ENCODE measurements at places on chromosomes 12 and 14.

DNA sequence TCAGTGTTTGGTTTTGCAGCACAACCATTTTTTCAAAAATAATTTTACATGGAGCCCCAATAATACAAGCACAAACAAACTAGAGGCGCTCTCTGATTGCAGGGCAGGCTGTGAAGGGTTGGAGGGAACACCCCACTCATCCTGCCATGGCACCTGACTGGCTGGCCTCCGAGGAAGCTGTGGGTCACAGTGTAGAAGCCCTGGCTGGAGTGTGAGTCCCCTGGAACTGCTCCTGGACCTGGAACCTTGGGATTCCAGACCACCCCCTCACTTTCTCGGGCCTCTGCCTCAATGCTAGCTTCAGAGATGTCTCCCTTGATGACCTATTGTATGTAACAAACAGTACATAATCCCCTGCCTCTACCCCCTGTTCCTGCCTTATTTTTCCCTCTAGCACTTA lies 14.8 kb upstream of the SERPINA12 start:
- DNase-seq, result no peak

- DNase-seq, result no peak
Observed at GRCh38 chr14:103185051-103186029, 62.1 kb downstream of the TNFAIP2 start.

GRCh38 chr14:105173145-105173544 lies 4.6 kb upstream of the JAG2 start:
- DNase-seq, result no peak

DNA sequence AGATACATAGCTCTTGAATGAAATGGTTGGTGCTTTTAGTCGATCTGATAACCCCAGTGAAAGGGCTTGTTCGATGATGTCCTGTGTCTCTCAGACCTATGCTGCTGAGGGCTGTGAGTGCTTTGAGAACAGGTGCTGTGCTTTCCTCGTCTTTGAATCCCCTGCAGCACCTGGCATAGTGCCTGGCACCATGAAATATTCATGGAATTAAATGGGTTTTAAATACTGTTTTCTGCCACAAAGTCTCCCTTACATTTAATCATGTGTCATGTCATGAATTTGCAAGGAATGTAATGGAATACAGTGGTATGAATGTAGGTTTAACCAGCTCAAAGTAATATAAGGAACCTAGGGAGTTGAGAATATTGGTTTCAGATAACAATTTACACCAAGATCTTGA lies 220.5 kb upstream of the PRICKLE1 start:
- DNase-seq, result no peak

- no peak for DNase-seq
Observed at GRCh38 chr14:99829450-99829849, 36.2 kb downstream of the EML1 start.

GRCh38 chr14:102591372-102591943 lies 991 bp upstream of the RCOR1 start:
- DNase-seq, result peak; percentile 31

DNA sequence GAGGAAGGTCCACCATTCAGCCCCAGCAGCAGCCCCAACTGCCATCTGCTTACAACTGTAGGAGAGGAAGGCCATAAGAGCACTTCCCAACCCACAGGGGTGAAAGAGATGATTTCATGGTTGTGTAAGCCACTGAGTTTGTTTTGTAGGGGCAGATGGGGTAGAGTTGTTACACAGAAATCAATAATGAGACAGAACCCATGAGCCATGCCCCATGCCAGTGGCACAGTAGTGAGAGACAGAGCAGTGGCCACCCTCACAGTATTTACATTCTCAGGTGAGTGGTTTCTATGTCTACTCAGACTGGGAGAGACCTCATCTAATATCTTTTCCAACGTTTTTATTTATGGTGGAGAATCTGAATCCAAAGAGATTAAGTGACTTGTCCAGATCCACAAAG lies 68.6 kb downstream of the NUAK1 start:
- DNase-seq, result no peak

DNA sequence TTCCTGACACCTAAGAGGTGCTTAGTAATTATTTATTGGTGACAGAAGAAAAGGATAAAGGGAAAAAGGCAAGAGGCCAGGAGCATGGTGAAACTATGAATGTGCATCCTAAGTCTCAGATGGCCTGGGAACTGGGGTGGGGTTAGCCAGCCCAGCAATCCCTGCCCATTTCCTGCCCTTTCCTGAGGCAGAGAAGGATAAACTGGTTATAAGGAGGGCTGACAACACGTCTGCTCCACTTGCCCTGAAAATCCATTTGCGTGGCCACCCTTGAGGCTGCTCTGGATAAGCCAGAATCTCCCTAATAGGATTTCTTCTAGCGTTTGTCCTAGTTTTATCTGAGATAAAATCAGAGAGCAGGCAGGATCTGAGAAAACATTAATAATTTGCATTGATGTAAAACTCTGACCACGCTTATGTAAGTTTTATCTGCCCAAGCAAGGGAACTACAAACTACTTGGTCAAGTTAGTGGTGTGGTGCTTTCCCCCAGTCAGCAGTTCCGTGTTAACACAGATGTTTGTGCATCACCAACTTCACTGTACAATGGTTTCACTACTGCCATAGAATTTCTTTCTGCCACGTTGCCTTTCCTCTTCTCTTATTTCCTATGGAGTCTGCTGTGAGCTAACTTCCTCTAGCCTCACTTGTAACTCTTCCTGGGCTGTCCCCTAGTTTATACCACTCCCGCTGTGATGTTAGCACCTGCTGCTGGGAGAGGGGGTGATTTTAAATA lies 392.7 kb downstream of the RPS29 start:
- DNase-seq, result no peak

DNA sequence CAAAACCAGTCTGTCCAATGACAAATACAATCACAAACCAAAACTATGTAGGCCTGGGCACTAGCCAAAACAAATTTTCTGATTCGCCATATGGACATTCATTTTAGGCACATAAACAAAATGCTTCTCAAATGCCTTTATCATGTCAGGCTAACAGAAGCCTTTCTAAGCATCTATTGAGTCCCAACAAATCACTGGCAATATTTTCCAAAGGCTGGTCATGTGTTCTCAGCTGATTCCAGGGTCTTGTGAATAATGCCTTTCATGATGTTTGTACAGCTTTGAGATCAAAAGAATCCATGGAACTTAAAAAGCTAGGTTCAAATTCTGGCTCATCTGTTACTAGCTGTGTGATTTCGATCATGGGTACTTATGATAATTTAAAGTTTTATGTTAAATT lies 16.1 kb downstream of the FSCB start:
- no peak for DNase-seq

- no peak for DNase-seq
Observed at GRCh38 chr14:105866841-105867321, 340.5 kb downstream of the TMEM121 start.

GRCh38 chr12:69321351-69321750 lies 26.8 kb upstream of the LYZ start:
- no peak for DNase-seq

GRCh38 chr12:106914796-106915634 lies 40.7 kb upstream of the TMEM263 start:
- DNase-seq, result no peak

DNA sequence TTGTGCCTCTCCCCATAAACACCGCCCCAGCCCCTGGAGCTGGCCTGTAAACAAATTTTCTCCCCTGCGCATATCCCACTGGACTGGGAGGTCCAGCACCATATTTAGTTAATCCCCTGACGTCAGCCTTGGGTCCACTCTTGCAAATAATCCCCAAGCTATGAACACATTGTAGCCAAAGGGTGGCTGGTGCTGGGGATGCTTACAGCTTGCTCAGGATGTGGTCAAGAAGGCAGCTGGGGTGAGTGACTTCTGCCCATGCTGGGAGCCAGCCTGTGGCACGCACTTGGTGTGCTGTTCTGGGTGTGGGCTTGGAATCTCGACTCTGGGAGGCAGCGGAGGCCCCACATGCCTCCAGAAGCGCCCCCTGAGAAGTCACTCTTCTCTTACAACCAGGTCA lies 32.1 kb downstream of the CMKLR1 start:
- no peak for DNase-seq

DNA sequence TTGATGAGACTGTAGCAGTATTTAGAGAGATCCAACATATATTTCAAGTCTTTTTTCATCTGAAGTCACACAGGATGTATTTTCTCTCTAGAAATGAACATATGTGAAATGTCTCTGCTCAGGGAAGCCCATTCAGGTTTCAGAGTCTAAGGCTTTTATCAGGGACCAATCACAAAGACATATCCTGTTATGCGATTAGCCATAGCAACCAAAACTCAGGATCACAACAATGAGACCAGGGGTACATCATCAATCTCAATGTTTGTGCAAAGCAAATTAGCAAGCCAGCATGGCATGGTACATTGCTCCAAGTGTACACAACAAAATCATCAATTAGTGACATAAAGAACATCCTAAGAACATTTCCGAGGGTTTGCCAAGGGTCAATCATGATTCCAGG lies 99.2 kb upstream of the AMN1 start:
- no peak for DNase-seq

- DNase-seq, result no peak
Observed at GRCh38 chr12:106142591-106143261, 4.0 kb upstream of the NUAK1 start.

- peak; percentile 43 for DNase-seq
Observed at GRCh38 chr12:31965090-31965489, 5.9 kb downstream of the RESF1 start.

DNA sequence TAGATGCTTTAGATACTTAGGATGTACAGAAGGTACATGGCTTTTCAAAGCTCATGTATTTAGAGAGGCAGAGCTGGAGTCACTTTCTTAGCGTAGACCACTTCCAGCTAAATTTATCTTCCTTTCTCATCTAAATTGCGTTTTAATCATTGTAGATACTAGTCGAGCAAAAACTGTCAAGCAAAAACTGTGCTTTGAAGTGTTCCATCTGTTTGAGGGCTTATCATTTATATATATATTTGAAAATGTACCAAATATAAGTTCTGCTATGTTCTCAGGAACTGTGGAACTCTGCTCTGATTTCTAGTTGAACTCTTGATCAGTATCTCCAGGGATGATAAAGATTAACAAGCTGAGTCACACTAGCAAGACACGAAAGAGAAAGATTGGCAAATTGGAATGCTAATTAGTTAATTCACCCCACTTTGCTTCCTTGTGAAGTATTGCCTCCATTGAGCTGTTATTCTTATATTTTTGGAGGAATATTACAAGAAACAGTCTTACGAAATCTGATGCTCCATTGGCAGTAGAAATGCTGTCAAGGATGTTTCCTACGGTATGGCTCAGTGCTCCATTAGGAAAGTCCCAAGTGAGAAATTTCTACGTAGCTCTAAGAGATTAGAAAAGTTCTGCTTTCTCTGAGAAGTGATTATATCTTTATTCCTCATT lies 310.7 kb downstream of the AEBP2 start:
- DNase-seq, result no peak

DNA sequence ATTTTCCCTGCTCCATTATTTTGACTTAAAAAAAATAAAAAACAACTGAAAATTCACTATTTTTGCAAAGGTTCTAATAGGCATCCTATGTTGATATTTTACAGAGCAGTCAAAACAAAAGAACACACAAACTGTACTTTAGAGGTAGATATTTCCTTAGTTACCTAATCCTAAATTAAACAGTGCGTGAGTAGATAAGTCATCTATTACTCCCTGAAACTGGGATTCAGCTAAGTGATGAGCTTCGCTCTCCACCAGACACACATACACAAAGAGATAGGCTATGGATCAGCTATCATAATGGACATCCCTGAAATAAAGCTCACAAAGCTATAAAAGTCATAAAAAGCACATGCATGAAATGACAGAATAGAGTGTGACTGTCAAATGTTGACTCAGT lies 398.7 kb downstream of the SOX5 start:
- DNase-seq, result no peak

- no peak for DNase-seq
Observed at GRCh38 chr12:569091-569676, 94.1 kb downstream of the NINJ2 start.

DNA sequence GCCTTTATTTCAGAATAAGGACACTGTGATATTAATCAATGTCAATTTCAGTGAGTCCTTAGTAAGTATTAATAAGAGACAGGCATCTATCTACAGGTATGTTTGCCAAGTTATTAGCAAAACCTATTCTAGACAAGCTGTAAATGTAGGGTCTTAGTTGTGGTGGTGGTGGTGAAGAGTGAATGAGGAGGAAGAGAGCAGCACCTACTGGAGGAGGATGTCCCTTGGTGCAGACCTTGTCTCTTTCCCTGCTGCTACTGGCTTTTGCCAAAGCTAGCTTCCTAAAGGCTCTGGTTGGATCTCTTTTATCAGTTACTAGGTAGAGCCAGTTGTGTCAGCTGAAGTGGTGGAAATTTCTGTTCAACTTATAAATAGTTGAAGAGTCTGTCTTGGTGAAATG lies 304.8 kb upstream of the ATP2B1 start:
- peak; percentile 3 for DNase-seq

DNA sequence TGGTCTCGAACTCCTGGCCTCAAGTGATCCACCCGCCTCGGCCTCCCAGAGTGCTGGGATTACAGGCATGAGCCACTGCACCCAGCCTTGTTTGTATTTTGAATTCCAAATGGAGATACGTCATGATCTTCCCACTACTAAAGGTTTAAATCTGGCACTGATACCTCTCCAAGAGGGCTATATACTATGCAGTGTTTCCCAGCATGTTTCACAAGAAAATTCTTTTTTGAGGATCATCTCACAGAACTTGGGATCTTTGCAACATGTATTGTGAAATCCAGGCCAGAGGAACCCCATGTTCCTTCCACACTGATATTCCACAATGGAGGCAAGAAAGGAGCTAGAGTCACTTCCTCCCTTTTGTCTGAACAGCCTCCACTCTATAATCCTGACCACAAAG lies 112.7 kb downstream of the NT5DC3 start:
- DNase-seq, result no peak

GRCh38 chr12:99529966-99530365 lies 117.6 kb upstream of the GARIN6 start:
- no peak for DNase-seq

DNA sequence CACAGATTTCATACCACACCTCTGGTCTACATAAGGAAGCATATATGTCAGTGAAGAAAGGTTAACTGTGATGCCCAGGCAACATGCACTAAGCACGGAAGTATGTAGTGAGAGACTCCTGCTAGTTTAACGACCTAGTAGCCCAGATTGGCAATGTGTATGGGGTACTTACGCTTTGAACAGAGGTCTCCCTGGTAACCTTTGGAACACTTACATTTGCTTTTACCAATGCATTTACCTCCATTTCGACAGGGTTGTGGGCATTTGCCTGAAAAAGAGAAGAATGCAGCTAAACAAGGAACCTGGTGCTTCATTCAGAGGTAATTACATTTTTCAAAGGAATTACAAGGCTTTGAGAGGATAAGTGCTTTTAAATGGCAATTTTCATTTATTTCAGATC lies 65.2 kb downstream of the WIF1 start:
- no peak for DNase-seq
